ENCODE measurements at places on chromosomes 2 and 18.

GRCh38 chr2:233011702-233012131 lies 1.3 kb downstream of the NGEF start:
- no peak for DNase-seq

- no peak for DNase-seq
These were observed 9.1 kb upstream of the B3GNT7 start for GRCh38 chr2:231386446-231386845.

GRCh38 chr2:198054299-198054698 lies 249.9 kb downstream of the PLCL1 start:
- peak; percentile 60 for DNase-seq

DNA sequence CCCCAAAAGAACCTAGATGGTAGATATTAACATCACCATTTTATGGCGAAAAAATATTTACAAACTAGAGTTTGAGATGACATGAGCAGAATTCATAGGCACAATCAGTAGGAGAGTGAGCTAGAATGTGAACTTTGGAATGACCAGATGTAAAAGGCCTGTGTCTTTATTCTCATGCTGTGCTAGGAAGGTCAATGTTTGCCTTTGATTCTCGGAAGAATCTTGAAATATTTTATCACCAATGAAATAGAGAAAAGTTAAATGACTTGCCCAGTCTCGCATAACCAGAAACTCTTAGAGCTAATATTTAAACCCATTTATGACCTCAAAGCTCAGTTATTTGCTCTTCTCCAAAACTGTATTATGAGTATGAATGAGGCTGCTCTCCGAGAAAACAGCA lies 9.2 kb upstream of the REG3G start:
- no peak for DNase-seq

GRCh38 chr2:176852667-176853066 lies 359.9 kb upstream of the HNRNPA3 start:
- DNase-seq = no peak

- no peak for DNase-seq
These were observed 128.6 kb downstream of the MSH2 start for GRCh38 chr2:47531378-47532042.

DNA sequence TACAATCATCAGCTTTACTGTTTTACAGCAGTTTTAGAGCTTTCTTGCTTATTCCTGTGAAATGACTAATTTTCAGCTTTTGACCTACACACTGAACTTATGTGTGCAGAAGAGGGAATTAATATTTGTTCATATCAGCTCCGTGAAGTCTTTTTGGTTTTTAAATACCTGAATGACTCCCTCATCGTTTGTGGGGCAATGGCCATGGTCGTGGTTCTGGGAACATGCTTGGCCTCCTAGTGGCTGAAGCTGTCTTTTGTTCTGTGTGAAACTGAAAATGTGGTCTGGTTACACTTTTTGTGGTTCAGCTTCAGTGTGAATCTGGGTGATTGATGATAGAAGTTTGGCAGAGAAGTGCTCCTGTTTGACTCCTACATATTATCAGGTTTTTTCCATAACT lies 408.1 kb downstream of the THSD7B start:
- DNase-seq = no peak

DNA sequence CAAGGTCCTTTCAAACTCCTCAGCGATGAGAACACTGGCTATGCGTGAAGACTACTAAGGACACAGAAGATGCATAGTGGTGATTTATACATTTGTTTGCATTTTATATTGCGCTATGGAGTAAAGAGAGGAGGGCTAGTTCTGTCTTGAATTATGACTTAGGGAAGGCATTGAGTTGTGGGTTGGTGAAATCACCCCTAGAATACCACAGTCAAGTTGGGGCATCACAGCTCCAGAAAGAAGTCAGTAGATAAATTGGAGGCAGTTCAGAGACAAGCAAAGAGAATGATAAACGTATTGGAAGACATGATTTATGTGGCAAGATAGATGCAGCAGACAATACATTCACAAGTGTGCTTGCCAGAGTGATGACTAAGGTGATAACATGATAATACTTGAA lies 460.4 kb downstream of the EPHA4 start:
- DNase-seq = no peak

DNA sequence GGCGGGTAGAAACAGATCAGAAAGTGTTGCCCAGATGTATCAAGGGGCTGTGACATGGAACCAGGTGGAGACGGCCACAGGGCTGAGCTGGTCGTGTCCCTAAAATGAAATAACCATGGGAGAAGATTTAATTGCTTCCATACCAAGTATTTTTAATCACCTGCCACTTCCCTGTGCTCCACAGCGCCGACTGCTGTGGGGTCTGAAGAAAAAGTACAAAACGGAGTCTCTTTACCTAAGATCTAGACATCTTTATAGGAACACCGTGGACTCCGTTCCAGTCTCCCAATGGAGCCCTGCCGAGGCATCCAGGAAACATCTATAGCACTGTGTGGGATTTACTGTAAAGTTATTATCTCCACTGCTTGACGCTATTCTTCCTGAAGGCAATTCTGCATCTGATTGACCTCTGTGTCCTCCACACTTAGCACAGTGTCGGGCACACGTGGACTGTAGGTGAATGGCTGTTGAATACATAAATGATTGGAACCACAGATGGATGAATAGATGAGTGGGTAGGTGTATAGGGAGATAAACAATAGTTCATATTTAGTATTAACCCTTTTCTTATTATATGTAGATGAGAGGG lies 21.6 kb upstream of the GYPC start:
- no peak for DNase-seq

DNA sequence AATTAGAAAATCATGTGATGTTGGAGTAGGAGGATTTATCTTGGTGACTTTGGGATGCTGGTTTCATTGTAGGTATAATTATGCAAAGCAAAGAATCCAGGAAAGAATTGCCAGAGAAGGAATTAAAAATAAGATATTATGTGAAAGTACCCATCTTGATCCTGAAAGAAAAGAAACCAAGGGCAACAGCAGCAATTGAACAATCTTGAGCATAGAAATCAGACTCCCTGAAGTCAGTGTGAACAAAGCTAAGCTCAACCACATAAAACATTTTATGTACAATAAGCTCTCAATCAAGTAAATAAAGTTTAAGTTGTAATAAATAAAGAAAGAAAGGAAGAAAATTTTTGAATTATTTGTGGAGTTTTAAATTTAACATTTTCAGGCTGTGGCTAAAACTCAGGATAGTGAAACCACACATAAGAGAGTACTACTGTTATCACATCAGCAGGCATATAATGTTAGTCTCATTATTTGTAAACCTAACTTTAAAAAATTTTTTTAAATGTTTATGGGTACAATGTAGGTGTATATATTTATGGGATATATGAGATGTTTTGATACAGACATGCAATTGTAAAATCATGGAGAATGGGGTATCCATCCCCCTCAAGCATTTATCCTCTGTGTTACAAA lies 32.8 kb upstream of the GPR55 start:
- no peak for DNase-seq

GRCh38 chr2:10520926-10521325 lies 72.8 kb upstream of the ODC1 start:
- DNase-seq = no peak

DNA sequence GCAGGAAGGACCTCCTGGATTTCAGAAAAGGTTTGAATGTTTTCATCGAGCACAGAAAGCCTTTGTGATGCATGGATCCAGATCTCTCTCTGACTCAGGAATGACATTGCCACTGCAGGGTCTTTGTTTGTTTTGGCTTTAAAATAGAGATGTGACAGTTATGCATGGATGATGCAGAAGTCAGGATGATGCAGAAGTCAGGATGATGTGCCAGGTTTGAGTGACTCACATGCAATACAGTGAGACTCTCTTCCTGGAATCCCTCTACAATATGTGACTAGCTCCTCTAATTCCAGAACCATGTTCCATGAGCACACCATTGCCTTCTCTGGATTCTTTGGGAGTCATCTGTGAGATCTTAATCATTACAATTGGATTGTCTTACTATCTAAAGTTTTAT lies 177.9 kb upstream of the RAB6C start:
- DNase-seq = no peak

DNA sequence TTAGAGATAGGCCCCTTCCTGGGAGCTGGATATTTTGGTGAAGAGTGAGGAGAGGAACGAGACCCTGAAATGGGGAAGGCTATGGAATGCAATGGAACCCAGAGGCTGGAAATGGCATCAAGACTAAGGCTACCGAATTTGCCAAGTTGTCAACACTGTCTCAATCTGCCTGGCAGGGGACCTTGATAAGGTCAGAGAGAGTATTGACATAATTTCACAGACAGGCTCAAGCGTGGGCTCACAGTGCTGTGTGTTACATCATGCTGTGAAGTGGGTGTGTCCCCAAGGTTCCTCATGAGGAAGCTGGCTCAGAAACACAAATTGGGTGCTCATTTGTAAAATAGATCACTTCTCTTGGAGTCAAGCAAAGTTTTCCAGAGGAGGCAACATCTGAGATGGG lies 51.8 kb upstream of the CYRIA start:
- DNase-seq = no peak

GRCh38 chr2:75539955-75540716 lies 20.6 kb downstream of the EVA1A start:
- DNase-seq = no peak

- DNase-seq = no peak
These were observed 801.6 kb downstream of the MBD2 start for GRCh38 chr18:53422896-53423295.

DNA sequence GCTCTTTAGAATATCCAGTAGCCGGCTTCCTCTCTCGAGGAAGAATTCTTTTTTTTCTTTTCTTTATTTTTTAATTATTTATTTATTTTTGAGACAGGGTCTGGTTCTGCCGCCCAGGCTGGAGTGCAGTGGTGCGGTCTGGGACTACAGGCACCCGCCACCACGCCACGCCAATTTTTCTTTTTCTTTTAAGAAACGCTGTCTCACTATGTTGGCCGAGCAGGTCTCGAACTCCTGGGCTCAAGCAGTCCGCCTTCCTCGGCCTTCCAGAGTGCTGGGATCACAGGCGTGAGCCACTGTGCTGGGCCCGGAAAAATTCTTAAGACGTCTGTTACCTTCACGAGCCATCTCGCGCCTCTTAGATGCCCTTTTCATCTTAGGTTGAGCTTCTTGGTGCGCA lies 931 bp upstream of the TMEM131 start:
- peak; percentile 16 for DNase-seq

- no peak for DNase-seq
These were observed 30.5 kb downstream of the SLC39A10 start for GRCh38 chr2:195687320-195688086.

DNA sequence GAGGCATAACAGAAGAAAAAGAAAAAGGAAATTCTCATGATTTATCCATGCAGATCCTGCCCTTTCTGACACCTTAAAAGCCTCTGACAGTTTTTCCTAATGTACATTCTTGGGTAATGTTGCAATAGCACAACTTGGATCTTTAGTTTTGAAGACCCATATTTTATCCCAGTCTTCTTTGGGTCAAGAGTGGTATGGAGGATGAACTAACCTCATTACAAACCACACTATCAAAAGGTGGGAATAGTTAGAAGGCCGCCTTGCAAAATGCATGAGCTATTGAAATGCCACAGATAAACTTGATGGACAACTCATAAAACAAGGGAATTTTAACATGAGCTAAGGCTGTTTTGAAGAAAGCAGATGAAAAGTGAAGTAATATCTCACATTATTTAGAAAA lies 1479.8 kb upstream of the ACVR2A start:
- no peak for DNase-seq

DNA sequence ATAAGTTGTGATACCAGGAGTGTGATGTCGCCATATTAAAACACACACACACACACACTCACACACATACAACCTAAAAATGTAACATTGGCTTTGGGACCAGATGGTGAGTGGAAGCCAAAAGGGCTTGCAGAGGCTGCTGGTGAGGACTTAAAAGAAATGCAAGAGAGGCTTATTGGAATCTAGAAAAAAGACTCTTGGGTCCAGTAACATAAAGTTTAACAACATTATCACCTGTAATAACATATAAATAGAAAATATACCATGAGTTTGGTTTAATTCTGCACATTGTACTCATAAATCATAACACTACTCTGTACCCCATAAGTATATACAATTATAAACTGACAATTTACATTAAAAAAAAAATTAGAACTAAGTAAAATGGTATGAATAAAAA lies 74.4 kb upstream of the MYCN start:
- DNase-seq = no peak

DNA sequence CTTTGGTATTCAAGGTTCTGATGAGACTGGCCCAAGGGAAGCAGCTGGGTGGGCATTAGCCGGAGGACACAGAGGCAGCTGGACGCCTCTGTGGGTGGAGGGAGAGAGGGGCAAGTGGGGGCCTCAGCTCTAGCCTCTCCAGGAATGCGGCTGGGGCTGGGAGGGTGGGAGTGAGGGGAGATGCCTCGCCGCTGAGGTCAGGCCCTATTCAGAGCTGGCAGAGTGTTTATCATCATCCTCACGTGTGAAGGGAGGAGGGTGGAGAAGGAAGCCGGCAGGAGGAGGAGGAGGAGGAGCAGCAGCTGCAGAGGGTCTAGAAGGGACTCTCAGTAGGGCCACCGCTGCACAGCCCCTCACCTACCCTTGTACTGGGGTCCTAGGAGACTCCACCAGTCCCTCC lies 43.1 kb downstream of the TNS1 start:
- no peak for DNase-seq

GRCh38 chr18:80241919-80242777 lies 5.2 kb downstream of the PARD6G start:
- DNase-seq = no peak

GRCh38 chr2:25276569-25277465 lies 64.9 kb downstream of the DNMT3A start:
- no peak for DNase-seq

DNA sequence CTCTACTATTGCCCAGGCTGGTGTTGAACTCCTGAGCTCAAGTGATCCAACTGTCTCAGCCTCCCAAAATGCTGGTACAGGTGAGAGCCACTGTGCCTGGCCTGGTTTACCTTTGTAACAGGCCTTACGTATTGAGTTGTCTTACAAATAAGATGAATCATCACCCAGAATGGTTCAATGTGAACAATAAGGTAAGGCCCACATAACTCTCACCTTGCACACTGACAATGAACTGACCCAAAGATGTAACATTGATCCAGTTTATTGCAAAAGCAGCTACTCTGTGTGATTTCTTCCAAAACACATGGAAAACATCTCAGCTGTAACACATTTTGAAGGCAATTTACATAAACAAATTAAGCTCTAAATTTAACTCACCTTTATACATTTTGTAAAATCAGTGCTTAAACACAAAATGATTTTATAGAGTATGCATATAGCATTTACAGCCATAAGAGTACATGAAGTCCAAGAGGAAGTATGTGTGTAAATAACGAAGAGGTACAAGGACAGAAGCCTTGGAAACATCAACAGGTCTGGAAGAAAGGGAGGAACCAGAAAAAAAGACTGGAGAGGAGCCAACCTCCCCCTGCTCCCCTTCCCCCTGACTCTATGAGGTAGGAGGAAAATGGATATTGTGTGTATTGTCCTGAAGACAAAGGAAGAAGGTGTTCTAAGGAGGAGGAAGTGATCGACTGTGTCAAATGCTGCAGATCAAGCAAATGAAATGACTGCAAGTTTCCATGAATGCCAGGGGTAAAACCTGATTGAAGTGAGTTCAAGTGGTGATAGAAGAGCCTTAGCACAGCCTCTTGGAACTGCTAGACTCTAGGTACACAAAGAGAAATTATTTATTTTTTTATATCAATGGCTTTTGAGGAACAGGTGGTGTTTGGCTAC lies 5.6 kb upstream of the WDFY1 start:
- DNase-seq = no peak
